GM19239 (cell line): ENCODE measurements at places on chromosomes 5 and 9.

DNA sequence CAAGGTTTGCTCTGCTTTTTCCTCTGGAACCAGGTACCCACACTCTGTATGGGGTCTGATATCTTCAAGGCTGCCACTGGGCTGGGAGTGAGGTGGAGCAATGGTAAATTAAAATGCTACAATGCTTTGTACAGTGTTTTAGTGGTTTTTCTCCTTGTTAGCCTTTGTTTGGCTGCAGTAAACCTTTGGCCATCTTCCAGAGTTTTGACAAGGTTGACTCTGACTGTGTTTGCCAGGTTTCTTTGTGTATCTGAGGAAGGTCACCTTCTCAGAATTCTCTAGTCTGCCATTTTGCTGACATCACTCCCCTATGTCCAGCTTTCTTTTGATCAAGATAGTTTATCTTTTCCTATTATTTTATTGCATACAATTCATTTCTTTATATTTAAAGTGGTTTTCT, 11.2 kb downstream of the SPATA31D1 start:
- DNase-seq = no peak

GRCh38 chr9:126407114-126407870, 80.7 kb downstream of the MVB12B start:
- no peak for DNase-seq

DNA sequence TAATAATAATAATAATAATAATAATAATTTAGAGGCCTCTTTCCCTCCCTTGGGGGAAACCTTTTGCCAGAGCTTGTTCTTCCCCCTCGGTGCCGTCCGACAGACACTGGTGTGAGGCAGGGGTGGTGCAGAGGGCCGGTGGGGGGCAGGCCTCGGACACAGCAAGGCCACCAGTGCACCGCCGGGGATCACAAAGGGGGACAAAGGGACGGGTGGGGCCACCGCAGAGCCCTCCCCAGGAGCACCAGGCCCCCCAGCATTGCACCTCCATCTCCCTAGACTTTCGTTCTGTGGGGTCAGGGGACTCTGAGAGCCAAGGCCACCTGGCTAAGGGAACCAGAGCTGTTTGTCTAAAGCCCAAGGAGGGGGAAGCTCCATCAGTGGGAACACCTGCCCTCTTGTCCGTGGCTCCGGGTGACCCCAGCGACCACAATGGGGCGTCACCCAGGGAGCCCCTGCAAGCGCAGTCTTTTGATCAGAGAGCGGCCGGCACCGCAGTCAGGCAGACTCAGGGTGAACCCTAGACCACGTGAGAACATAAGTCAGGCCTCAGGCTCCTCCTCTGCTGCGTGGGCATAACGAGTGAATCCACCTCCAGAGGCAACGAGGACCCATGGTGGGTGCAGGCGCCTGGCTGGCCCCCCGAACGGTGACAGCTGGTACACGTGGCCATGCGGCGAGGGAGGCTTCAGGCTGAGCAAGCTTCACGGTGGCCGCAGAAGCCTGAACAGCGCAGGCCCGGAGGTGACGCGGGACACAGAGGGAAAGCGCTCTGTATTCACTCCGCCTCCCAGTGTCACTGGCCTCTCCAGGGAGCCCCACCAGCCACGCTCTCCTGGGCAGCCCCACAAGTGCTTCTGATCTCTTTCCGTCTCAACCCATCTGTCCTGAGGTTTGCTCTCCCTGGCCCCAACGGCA, 12.0 kb upstream of the QSOX2 start:
- DNase-seq = no peak

DNA sequence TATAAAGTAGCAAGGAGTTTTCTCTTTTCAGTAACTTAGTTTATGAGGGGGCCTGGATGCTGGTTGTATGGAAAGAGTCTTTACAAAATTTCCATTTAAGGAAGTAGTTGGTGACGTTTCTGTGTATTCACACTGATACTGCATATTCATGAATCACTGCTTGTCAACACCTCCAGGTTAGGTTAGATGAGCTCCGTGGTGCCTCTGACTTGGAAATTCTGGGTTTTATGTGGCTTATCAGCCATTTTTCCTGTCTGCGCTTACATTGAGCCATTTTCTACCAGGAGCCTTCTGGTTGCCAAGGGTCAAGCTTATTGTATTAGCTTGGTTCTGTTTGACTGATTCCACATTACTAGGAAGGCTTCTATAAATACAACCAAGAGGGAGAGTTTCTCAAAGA, 128.3 kb downstream of the SLC28A3 start:
- DNase-seq = no peak

- DNase-seq = no peak
These were observed 696.8 kb downstream of the SEMA5A start for GRCh38 chr5:8848997-8849594.

- no peak for DNase-seq
These were observed 105.2 kb downstream of the TRIM32 start for GRCh38 chr9:116792271-116792670.

DNA sequence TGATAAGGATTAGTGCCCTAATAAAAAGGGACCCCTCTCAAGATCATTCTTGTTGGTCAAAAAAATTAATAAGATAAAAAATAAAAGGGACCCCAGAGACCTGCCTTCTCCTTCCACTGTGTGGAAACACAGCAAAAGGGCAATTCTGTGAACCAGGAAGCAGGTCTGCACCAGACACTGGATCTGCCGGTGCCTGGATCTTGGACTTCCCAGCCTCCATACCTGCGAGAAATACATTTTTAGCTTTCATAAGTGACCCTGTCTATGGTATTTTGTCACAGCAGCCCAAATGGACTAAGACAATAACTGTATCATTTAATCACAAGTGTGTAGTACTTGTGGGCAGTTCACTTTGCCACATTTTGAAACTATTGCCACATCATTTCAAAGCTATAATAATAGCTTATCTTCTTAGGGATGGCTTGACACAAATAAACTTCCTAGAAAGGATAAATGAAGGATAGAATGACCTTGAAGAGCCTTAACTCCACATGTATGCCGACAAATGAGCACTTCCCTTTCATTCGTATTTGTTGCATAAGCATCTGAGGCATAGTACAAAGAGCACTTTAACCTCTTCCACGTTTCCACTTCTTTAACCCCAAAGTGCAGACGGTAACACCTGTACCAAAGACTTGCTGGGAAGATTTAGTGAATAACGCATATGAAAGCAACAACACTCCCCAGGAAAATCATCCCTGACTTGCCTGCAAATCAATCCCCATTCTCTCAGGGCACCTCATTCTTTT, 336.5 kb downstream of the RFX3 start:
- DNase-seq = no peak

- no peak for DNase-seq
These were observed 323.9 kb downstream of the ADGRV1 start for GRCh38 chr5:90882448-90882847.

- DNase-seq = no peak
These were observed 132.8 kb upstream of the CDKN2B start for GRCh38 chr9:22141908-22142307.

DNA sequence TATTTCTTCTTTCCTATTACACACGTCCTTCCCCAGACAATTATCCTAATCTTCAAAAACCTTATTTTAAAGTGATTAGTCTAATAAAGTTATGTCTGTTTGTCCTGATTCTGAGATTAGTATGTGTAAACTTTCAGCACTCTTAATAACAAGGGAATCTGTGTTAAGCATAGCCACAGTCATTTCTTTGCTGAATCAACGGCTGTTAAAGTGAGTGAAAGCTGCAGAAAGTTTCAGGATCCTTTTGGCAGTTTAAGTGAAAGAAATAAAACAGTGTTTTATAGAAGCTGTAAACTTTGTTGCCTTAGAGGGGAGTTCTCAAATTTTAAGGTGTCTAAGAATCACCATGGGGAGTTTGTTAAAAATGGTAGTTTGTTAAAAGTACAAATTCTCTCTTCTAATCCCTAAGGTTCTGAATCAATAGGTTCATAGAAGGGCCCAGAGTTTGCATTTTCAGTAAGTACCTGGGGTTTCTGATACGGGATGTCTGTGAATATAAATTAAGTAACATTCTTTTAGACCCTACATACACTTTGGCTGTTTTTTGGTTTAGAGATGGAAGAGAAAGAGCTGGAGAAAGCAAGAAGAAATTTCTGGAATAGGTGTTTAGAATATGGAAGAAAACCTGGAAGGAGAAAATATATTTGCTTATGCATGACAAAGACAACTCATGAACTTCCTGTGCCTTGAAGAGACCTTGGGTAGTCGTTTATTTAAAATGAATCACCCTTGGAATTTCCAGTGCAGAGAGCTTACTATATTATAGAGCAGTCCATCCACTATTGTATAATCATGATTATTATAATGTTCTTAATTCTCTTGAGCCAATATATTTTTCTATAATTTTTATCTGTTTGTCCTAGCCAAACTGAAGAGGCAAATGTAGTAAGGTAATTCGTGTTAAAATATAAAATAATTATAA, 45.7 kb downstream of the SCAMP1 start:
- DNase-seq = no peak

- DNase-seq = no peak
These were observed 82.8 kb downstream of the SLIT3 start for GRCh38 chr5:169218176-169218575.

GRCh38 chr5:150694612-150695011, 6.2 kb downstream of the RBM22 start:
- no peak for DNase-seq

DNA sequence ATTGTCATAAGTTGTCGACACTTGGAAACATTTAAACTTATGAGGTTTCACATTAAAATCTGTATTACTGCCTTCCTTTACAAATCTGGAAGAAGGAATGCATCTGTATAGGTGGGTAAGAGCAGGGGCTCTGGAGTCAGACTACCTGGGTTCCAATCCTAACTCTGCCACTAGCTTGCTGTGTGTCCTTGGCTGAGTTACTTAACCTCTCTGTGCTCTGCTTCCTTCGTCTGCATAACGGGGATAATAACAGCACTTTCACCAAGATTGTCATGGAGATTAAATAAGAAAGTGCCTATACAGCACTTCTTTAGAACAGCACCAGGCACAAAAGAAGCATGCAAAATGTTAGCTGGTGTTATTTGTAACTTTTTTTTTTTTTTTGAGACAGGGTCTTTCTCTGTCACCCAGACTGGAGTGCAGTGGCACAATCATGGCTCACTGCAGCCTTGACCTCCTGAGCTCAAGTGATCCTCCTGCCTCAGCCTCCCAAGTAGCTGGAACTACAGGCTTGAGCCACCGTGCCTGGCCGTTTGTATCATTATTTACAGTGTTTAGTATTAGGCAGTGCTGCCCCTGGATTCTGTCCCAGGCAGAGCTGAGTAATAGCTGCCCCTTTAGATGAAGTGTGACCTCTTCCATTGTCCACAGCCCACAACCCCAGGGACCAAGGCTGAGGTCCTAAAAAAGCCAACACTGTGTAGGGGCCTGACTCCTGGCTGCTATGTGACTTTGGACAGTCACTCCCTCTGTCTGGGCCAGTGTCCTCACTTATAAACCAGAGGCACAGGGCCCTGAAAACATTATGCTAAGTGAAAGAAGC, 25.4 kb upstream of the TTLL11 start:
- no peak for DNase-seq

DNA sequence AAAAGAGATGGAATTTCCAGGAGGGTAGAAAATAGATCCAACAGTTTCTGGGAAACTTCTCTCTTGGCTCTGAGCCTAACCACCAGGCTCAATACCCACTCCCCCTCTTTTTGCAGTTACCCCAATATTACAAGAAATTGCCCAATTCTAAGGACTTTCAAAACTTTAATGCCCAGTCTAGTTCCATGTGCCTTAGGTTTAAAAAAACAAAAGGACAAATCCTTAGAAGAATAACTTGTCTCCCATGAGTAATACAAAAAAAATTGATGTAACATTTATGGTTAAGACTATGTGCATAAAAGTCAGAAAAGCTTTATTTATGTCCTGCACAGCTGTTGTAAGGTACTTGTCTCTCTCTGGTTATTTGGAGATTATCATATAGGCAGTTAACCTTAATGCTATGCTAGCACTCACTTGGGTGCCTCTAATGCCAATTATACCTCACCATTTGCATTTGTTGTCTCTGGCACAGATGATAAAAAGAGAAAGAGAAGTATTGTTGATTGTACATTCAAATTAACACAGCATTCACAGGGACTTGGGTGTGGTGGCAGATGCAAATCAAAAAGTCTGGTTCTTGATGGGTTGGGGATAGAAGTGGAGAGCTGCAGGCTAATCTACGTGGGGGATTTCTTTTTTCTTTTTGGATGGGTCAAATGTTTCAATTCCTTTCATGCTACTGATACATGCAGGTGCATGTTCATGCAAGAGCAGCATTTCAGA, 159.4 kb downstream of the PIK3R1 start:
- no peak for DNase-seq

GRCh38 chr9:75918154-75918553, 27.7 kb downstream of the PCSK5 start:
- no peak for DNase-seq

DNA sequence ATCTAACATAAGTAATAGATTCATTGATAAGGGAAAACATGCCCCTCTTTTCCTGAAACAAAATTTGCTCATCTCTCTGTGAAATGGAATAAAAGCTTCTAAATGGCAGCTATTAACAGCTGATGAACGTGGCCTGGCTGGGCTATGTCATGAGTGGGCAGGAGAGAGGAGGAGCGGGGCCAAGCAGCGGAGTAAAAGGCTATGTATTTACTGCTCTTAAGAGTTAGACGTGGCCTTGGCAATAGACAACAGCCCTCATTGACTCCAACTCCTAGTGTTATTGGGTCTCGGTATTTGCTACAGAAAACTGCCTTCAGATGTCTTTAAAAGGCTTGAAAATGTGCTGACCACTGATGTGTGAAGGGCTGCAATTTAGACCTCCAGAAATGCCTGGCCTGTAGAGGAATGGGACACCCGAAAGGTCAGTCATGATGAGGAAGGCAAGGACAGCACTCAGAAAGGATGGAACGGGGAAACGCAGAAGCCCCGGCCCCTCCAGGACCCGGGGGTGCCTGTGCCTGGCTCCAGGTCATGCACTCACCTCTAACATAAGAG, 116.8 kb downstream of the PDZD2 start:
- no peak for DNase-seq

- DNase-seq = no peak
These were observed 169.8 kb downstream of the FBXL7 start for GRCh38 chr5:15669826-15670225.

- no peak for DNase-seq
These were observed 53.7 kb downstream of the SRFBP1 start for GRCh38 chr5:122015471-122015870.

GRCh38 chr5:124935065-124935464, 188.6 kb upstream of the ZNF608 start:
- DNase-seq = no peak

GRCh38 chr5:76660360-76660759, 37.2 kb upstream of the F2RL2 start:
- DNase-seq = no peak

- DNase-seq = no peak
These were observed 29.8 kb upstream of the GFPT2 start for GRCh38 chr5:180382926-180383325.

- no peak for DNase-seq
These were observed 204.8 kb upstream of the HAPLN1 start for GRCh38 chr5:83925321-83925954.
